Right ventricle myocardium superior (tissue), 1 donor: ENCODE measurements at places on chromosomes 3 and 15.

GRCh38 chr15:67940324-67940719 lies 100.5 kb upstream of the RNU6-1 start:
- DNase-seq = no peak

DNA sequence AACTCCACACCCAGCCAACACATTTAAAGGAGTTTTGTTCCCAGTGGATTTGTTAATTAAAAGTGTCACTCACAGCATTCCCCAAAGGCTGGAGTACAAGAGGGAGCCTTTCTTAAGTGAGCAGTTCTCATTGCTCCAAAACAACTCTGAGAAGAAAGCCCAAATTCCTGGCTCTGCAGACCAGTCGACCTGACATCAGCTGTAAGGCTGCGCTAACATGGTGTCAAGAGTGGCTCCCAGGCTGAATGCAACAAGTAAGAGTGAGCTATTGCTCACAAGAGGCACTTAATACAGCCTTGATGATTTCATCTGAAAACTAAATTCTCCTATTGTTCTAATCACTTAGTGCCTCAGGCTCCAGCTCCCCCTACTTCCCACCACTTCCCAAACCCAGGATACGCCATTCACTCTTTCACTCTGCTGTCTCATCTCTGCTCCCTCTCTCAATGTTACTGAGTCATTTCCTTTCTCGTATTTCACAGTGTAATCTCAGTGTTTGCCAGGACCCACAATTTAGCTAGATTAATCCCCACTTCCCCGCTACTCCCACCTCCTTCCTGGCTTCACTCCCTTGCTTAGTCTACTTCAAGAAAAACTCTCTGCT lies 81.8 kb downstream of the WWTR1 start:
- DNase-seq = no peak

DNA sequence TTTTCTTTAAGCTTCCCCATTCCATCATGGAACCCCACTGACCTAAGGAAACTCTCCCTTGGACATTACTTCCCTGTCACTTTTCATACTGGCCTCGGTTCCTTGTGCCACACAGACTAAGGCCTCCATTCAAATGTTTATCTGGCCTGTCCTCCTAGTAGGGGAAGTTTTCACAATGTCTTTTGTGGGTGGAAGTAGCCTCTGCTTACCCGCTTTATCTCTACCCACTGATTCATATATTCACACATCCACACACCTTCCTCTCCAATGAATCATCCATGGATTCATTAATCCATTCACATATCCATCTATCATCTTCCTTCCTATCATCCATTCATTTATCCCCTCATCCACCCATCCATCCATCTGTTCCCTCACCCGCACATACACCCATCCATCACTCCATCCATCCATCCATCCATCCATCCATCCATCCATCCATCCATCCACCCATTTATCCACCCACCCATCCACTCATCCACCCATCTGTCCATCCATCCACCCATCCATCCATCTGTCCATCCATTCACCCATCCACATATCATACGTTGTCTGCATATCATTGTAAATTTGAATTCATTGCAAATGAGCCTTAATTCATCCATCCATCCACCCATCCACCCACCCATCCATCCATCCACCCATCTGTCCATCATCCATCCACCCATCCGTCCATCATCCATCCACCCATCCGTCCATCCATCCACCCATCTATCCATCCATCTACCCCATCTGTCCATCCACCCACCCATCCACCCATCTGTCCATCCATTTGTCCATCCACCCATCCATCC lies 49.1 kb downstream of the IQSEC1 start:
- no peak for DNase-seq

GRCh38 chr3:158830391-158830790 lies 28.5 kb downstream of the MFSD1 start:
- DNase-seq = no peak

DNA sequence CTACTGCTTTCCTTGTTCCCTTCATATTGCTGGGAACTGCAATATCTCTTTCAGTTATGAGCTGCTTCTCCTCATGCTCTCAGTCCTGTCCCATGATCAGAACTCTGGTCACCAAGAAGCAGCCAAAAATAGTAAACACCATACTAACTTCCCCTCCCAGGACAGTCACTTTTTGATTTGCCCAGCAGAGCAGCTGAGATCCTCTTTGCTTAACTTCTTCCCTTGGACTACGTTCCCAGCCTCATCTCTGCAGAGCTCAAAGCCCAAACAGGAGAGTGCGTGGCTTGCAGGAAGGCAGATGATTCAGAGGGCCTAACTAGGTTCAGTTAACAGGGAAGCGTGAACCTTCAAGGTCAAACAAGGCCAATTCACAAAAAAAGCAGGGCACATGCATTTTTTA lies 153.2 kb downstream of the CTNNB1 start:
- no peak for DNase-seq

GRCh38 chr3:157023226-157023625 lies 136.7 kb downstream of the CCNL1 start:
- no peak for DNase-seq

- DNase-seq = no peak
Observed at GRCh38 chr3:157092230-157092629, 67.7 kb downstream of the CCNL1 start.

- no peak for DNase-seq
Observed at GRCh38 chr3:152477422-152477821, 208.7 kb downstream of the MBNL1 start.

GRCh38 chr15:101293122-101293521 lies 1.9 kb downstream of the SNRPA1 start:
- DNase-seq = no peak

GRCh38 chr15:80645494-80646065 lies 49.5 kb upstream of the ABHD17C start:
- DNase-seq = no peak

DNA sequence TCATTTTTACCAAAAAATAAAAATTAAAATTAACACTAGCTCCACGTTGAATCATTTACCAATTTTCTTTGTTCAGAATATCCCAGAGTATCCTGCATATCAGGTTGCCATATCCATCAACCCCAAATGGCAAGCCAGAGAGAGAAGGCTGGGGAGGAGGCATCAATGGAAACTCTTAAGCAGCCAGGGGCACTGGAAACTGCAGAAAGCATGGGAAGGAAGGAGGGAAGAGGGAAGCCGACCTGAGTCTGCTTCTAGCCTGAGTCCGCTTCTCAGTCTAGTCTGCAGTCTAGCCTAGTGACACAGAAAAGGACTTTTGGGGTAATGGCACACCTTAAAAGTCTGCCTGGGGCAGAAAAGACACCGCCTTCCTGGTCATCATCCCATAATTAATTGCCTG lies 1.6 kb upstream of the MTHFS start:
- no peak for DNase-seq

DNA sequence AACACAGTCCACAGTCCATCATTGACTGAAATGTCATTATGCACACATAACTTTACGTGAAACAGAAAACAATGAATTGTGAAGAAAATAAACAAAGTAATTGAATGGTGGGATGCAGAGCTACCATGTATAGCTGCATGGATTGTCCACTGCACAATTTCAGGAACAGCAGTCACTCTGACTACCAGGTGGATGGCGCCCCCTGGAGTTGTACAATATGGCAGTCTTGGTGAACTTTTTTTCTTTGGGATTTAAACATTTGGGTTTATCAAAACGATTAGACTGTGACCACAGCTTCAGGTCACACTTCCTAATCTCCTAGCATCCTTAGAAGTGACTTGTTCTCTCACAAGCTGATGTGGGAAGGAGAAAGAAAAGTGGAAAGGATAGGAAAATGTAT lies 48.9 kb upstream of the TCF12 start:
- peak; percentile 51 for DNase-seq

GRCh38 chr3:29410220-29410619 lies 129.3 kb downstream of the RBMS3 start:
- DNase-seq = no peak

GRCh38 chr15:90979582-90979981 lies 14.8 kb downstream of the PRC1 start:
- DNase-seq = no peak

GRCh38 chr3:113607219-113607596 lies 74.9 kb downstream of the SIDT1 start:
- DNase-seq = no peak

- peak; percentile 74 for DNase-seq
Observed at GRCh38 chr3:51942603-51943450, 664 bp downstream of the PARP3 start.

DNA sequence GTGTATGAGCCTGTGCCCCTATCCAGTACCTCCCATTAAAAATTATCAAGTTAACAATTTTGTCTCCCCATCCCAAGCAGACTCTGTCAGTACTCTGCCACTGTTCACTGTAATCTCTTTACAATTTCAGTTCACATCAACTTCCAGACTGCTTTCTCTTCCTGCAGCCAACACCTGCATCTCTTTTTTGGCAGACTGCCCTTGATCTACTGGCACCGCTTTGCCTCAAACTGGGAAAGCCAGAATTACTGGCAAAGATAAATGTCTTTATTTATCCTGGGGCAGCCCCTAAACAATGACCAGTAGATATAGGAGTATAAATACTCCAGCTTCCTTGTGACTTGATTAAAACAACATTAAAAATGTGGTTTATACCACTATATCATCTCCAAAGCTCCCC lies 494.1 kb downstream of the ZNF385D start:
- DNase-seq = no peak

GRCh38 chr3:50325497-50326181 lies 2.4 kb downstream of the TUSC2 start:
- no peak for DNase-seq

- DNase-seq = no peak
Observed at GRCh38 chr15:64600794-64601193, 140.4 kb downstream of the ZNF609 start.

GRCh38 chr3:133663569-133664313 lies 2.0 kb upstream of the TOPBP1 start:
- DNase-seq = no peak
